CD4-positive, alpha-beta T cell treated with Interleukin-6 for 4 hours (primary cell): ENCODE measurements at places on chromosomes 4 and X.
A peak's percentile ranks its signal among the peaks of the same experiment; 100 is the strongest.

GRCh38 chr4:122450847-122451246 lies 5.7 kb downstream of the IL2 start:
- DNase-seq, result peak; percentile 6

- DNase-seq, result no peak
These were observed 11.6 kb upstream of the EOLA2 start for GRCh38 chrX:149949743-149950436.

DNA sequence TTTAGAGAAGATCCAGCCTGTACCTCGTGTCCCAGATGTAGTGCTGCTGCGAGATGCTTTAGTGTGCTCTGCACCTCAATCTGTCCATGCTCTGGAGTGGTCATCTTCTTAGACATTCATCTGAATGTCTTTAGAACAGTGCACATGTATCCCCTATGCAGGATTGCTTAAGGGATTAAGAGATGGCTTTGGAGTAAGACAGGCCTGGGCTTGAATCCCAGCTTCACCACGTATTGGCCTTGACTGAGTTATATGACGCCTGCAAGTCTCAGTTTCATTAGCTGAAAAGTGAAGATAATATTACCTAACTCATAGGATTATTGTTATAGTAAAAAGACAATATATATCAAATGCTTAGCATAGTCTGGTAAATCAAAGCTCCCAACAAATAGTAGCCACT lies 98.3 kb downstream of the NFKB1 start:
- no peak for DNase-seq

- DNase-seq, result no peak
These were observed 18.4 kb downstream of the CCKAR start for GRCh38 chr4:26471890-26472289.

DNA sequence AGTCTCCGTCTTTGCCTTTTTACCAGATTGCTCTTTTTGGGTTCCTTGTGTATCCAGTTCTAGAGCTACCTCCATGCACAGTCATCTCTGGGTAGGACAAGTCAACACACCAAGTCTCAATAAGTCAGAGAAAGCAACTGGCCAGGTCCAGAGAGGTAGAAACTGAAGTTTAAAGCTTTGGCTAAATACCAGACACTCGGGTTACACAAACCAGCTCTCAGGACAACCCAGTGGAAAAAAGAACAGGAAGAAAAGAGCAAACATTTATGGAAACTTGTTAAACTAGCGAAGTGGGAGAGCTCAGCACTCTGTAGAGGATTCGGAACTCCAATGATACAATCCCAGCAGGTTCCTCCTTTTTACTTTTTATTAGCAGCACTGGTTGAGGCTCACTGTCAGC lies 291.0 kb upstream of the CPEB2 start:
- DNase-seq, result no peak

DNA sequence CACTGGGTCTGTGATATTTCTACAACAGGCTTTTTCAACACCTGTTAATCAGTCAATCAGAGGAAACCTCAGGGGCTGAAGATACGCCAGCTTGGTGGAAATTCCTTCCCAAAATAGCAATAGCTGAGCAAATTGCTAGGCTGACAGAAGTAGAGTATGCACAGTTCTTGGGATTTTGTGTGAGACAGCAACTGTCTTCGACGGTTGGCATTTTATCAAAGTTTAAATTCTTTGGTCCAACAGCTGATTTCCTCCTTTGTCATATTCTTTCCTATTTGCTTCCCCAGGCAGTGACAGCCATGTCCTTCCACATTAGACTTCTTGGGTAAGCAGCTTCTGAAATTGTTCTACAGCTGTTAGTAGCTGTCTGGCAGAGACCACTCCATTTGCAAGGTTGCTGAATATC lies 8.0 kb upstream of the PALLD start:
- DNase-seq, result no peak

GRCh38 chr4:137470806-137471205 lies 61.5 kb downstream of the PCDH18 start:
- DNase-seq, result no peak

- DNase-seq, result no peak
These were observed 324.1 kb upstream of the EMCN start for GRCh38 chr4:100841911-100842310.

GRCh38 chrX:17030092-17030491 lies 83.6 kb downstream of the REPS2 start:
- no peak for DNase-seq

DNA sequence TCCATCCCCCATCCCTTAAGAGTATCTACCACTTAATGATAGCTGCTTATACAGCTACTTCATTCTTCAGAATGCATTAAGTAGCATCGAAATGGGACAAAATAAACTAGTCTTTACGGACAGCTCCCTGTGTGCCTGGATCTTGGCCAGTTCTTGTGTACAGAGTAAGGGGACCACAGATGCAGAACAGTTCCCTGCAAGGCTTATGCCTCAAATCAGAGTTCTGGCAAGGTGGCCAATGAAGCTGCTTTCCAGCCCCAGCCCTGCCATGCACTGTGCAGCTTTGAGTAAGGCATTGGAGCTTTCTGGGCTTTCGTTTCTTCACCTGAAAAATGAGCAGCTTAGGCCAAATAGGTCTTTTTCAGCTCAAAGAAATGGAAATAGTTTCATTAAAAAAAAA lies 14.2 kb downstream of the CLNK start:
- DNase-seq, result no peak

DNA sequence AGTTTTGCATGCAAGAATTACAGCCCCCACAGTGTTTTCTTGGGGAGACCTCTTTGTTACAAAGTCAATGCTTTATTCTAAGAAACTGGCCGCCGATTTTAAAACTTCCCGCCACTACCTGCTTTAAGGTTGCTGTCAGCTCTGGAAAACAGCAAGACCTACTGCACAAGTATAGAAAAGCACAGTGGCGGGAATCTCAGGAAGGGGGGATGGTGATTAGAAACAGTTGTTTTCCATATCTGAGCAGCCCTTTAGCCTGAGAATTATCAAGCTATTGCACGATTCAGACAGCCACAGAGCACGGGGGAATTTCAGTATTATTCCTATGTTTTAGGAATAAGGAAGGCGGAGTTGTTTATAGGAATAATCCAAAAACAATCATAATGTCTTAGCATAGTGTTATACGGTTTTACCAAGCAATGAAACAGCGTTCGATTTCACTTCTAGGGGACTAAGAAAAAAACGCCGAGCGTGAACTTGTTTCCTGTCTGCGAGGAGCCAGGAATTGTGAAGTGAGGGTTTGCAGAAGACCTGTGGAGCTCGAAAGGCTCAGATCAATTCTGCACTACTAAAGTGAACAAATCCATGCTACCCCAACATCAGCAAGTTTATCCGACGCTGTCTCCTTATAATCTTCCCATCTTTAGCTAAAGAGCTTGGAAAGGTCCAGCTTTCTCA lies 81.3 kb downstream of the HMGN5 start:
- peak; percentile 3 for DNase-seq

- no peak for DNase-seq
These were observed 92.1 kb downstream of the SCD5 start for GRCh38 chr4:82706349-82707000.

GRCh38 chr4:80461412-80461811 lies 125.9 kb downstream of the CFAP299 start:
- DNase-seq, result no peak

- no peak for DNase-seq
These were observed 223.8 kb upstream of the TAPT1 start for GRCh38 chr4:16450031-16450430.

GRCh38 chrX:51476930-51477329 lies 19.5 kb downstream of the NUDT11 start:
- no peak for DNase-seq

DNA sequence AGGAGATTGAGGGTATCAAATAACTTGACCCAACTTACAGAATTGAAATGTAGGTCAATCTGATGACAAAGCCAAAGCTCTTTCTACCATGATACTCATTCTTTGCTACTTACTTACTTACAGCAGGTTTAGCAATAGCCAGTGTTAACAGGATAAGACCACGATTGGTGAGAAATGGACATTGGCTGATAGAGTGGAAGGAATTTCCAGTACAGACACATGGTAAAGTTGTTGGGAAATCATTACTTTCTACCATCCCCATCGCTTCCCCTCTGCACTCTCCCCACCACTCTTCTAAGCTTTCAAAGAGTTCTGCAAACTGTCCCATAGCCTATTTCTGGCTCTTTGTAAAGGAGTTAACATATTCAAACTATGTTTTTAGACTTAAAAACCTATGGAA lies 119.7 kb downstream of the CHRNA9 start:
- no peak for DNase-seq

DNA sequence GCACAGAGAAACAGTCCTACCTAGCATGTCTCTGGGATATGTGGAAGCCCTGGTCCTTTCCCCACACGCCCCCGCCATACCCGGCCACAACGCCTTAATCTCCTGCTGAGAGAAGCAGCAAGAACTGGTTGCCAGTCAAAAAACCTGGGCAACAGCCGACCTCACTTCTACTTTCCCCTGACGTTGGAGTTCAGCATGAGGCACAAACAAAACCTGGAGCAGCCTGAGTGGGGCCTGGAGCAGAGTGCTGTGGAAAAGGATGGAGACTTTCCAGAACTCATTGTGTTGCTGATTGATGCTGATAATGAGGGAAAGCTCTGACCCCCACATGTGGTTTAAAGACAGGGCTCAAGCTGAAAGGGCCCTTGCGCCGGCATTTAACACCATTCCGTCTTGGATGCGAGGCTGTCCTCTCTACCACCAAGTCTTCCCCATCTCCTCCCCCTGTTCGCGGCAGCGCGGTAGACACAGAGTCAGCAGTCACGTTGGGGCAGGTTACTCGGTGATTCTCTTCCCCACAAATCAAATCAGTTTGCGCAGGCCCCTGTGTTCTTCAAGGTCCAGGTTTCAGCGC lies 666 bp downstream of the CCDC158 start:
- no peak for DNase-seq

- no peak for DNase-seq
These were observed 1.9 kb downstream of the GPC4 start for GRCh38 chrX:133413218-133413925.

DNA sequence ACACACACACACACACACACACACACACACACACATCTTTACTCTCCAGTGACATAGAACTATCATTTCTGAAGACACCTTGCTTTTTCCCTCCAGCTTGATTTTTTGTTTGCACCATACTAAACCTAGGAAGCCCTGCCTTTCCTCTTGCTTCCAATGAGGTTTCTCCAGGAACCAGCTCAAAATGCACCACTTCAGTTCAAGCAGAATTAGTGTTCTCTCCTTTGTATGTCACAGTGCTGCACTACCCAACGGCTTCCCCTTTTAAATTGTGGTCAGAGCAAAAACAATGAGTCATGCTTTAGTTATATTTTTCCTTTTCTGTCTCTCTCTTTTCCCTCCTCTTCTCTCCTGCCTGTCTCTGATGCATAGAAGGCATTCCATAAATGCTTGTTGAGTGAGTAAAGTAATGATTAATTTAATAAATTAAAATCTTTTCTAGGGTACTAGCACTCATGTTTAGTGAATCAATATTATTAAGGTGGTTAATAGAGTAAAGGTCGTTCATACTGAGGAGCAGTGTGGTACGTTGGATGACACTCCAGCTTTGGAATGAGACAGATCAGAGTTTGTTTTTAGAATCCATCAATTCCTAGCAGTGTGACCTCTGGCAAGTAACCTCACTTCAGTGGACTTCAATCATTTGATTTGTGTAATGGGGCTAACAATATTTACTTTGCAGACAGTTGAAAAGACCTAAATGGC lies 5.9 kb downstream of the RTL3 start:
- no peak for DNase-seq

DNA sequence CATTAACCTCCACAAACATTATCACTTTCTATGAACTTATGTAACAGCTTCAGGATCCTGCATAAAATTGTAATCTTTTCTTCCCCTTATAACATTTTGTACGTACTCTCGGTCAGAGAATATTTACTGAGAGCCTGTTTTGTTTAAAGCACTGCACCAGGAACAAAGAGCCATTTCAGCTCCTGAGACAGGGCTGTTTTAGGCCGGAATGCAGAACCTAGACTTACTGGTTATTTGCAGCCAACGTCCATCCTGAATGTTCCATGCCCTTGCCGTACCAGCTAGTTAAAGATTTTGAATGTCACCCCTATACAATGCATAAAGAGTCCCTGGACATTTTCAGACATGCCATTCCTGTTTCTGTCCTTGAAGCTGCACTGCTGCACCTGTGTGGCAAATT lies 248.8 kb downstream of the PCDH7 start:
- DNase-seq, result no peak

- DNase-seq, result no peak
These were observed 123.9 kb downstream of the KDR start for GRCh38 chr4:55001538-55001937.

- no peak for DNase-seq
These were observed 26.3 kb downstream of the PDHA1 start for GRCh38 chrX:19370061-19370460.

GRCh38 chrX:10722851-10723250 lies 102.5 kb upstream of the MID1 start:
- DNase-seq, result peak; percentile 28

DNA sequence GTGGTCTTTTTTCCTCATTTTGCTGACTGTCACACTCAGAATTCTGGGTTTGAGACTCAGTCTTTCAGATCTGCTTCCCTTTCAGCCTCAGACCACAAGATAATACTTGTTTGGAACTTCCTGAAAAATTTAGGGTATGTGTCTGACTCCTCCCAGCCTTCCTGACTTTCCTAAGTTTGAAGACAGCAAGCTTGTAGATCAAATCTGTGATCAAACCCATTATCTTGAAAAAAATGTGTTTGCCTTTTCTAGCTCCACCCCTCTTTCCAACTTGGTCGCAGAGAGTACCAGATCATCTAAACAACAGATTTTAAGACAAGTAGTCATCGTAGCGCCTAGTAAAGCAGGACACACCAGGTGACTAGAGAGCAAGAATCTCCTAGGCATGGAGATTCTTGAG lies 9.9 kb downstream of the BCAP31 start:
- DNase-seq, result no peak

GRCh38 chr4:15213302-15213970 lies 211.2 kb downstream of the CPEB2 start:
- no peak for DNase-seq

DNA sequence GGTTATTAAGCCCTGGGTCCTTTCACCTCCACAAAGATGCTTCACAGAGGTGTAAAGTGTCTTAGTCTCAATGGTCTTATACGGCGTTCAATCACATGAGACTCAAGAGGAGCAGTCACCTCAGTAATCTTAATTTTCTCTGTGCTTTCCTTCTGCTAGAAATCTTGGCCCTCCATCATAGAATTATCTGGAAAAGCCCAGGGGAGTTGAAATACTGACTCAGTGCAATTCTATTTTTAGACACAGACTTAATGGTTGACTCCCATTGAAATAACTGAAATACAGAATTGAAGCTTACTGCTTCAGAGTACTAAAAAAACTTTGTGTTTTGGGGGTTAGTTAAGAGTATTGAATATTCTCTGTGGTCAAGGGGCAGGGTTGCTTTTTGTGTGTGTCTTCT lies 94.5 kb upstream of the IL15 start:
- no peak for DNase-seq
